ENCODE measurements at places on chromosomes 11 and 22.

DNA sequence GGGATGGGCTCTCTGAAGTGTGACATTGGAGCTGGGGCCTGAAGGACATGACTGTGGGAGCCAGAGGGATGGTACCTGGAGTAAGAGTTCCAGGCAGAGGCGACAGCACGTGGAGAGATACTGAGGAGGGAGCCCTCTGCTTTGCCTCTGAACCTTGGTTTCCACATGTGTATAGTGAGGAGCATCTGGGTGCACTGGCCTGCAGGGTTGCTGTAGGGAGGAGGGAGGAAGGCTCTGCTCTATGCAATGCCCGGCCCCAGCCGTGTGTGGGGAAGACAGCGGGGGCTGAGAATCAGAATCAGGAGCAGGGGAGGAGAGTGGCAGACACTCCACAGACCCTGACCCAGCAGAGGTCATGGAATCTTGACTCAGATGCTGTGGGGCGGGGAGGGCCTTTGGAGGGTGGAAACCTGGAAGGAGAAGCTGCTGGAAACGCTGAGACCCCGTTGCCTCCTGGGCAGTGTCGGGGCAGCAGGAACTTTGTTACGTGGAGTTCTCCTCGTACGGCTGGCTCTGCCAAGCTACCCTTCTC is 4.0 kb downstream of the SCYL1 start:
- DNase-seq = no peak

DNA sequence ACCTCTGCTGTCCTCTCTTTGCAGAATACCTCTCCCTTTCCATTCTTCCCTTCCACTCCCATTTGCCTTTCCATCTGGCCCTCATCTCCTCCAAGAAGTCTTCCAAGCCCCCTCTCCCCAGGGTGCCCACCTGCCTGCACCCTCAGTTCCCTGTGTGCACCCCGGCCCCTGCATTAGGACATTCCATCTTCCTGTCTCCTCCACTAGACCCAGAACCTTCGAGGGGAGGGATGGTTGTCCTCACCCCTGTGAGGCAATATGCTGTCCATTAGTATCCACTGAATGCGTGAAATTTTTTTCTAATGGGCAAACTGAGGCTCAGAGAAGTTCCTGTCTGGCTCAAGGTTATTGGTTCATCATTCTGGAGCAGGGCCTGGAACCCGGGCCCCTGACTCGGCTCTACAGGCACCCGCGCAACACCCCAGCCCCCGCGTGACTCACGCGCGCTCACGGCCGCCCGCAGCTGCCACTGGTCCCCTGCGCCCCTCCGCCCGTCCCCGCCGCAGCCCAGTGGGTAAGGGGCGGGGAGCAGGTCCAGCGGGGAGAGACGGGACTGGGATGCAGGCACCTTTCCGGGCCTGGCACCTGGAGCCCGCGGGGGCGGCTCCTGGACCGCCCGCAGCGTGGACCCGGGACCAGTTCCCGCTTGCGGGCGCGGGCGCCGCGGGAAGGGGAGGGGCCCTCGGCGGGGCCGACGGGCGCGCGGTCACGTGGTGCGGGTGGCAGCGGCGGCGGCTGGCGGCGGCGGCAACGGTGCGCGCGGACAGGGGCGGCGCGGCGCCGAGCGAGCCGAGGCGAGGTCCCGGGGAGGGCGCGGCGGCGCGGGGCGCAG is 7.0 kb downstream of the SEPTIN3 start:
- DNase-seq = peak; percentile 13

DNA sequence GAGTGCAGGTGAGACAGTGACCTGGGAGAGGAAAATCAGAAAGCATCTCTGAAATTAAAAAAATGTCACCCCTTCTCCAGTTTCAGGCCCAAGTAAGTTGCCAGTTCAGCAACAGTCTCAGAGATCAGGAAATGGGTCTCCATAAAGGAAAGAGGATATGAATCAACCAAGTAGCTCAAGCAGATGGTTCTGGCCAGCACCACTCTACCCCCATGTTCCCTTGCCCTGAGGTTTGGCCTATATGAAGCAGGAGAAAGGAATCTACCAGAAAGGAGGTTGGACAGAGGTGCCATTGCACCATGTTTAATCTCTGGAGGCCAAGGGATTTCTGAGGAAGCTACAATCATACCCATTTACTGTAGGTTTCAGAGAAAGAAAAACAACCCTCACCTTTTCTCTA is 7.7 kb downstream of the FZD4 start:
- no peak for DNase-seq

DNA sequence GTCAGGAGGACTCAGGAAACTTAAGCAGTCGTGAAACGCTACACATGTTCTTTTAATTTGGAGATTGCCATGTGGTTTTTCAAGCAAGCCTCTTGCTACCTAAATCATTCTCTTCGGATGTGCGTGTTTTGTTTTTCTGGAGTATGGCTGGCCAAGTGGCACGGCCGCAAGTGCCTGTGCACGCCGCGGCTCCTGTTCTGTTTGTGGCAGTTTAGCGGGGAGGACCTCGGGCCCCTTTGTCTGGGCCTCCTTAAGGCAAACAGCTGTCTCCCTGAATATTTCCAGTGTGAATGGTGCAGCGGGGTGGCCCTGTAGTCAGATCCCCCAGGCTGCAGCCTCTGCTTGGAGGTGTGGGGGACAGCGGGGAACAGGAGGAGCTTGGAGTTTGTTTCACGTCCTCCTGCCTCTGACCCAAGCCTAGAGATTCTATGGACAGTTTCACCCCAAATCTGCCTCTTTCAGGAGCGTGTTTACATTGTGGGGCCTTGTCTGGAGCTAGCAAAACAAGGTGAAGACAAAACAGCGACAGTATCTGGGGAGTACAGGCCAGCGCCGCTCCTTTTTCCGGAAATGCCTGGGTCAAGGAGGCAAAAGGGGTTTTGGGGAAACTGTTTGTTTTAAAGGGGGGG is 1.3 kb downstream of the LRP5 start:
- no peak for DNase-seq

GRCh38 chr11:86918973-86919372 is 36.2 kb downstream of the FZD4 start:
- DNase-seq = no peak

GRCh38 chr11:35943713-35944502 is at the start of gene LDLRAD3:
Gene LDLRAD3 (plus strand): TSS chr11:35944062. CDS start chr11:35944099, 37 bp downstream.
- peak; percentile 55 for DNase-seq

DNA sequence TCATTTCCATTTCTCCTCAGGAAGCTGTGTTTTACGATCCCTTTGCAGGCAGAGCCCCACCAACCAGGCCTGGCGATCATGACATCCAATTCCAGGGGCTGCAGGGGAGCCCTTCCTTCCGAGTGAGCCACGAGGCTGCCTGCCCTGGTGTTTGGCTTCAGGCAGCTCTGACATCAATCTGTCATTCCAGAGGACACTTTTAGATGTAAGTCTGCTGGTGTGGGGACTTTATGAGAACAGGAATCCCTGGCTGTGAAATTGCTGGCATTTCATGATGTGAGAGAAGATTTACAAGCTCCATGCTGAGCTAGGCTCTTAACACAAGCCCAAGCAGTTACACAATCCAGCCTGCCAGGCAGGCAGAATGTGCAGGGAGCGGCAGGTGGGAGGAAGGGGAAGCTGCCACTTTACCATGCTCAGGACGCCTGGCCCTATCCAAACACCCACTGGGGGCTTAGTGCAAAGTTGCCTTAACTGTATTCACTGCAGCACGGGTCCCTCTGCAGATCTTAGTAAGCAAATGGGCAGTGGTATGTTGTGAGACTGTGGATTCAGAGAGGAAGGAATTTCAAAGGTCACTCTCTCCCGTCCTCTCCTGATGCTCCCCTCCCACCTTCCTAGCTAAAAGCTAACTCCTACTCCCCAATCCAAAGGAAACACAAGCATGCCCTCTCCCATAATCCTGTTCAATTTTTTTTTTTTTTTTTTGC is 43.4 kb upstream of the MICAL2 start:
- no peak for DNase-seq

- peak; percentile 60 for DNase-seq
Observed at GRCh38 chr11:34624069-34624468, 3.2 kb downstream of the EHF start.

- DNase-seq = no peak
Observed at GRCh38 chr11:114202011-114202609, 94.1 kb upstream of the NNMT start.

DNA sequence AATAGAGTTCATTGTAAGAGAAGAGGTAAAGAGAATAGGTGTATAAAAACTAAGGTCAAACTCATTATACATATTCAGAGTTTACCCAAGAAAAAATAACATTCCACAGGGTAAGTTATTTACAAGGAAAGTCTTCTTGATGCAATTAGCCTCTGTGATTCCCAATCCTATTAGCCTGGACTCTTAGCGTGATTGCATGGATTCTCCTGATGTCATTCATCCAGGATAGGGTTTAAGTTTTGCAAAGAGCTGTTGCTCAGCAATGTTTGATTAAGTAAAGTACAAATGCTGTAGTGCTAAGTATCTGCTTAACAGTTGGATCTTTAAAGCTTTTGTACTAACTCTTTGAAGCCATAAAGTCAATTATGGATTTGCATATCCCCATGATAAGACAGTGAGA is 767.8 kb upstream of the LUZP2 start:
- DNase-seq = no peak

DNA sequence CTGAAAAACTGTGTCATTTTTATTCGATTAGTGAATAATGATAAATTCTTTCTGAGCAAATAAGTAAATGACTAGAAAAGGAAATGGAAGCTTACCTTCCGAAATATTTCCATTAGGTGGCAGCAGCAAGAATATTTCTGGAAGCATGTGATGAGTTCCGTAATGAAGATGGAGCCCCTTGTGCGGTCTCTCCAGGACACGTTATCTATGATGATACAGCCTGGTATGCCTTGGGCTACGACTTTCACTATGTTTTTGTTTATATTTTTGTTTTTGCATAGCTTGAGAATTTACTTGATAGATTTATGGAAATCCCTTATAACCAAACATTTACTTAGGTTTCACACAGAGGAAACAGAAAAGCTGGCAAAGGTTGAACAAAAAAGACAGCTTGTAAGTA is 25.7 kb downstream of the CASP5 start:
- no peak for DNase-seq
